Stimulated activated CD8-positive, alpha-beta memory T cell treated with anti-CD3 and anti-CD28 coated beads, Interleukin-4, amount 100 ng/mL, for 48 hours (primary cell): ENCODE measurements at places on chromosomes 12 and 14.

DNA sequence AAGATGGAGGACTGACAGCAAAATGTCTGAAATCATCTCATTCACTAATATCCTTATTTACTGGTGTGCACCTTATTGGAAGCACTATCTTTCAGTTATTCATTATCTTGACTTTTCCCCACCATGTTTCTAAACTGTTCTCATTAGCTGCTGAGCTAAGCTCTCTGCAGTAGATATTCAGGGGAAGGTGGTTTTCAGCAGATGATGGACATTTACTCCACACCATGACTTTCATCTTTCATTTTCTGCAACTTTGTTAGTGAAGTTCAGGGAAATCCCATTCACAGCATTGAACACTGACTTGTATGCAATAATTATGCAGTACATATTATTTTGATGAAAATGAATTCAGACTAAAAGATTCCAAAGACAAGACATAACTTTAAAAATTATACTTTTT, 373.6 kb upstream of the FLRT2 start:
- DNase-seq: no peak

DNA sequence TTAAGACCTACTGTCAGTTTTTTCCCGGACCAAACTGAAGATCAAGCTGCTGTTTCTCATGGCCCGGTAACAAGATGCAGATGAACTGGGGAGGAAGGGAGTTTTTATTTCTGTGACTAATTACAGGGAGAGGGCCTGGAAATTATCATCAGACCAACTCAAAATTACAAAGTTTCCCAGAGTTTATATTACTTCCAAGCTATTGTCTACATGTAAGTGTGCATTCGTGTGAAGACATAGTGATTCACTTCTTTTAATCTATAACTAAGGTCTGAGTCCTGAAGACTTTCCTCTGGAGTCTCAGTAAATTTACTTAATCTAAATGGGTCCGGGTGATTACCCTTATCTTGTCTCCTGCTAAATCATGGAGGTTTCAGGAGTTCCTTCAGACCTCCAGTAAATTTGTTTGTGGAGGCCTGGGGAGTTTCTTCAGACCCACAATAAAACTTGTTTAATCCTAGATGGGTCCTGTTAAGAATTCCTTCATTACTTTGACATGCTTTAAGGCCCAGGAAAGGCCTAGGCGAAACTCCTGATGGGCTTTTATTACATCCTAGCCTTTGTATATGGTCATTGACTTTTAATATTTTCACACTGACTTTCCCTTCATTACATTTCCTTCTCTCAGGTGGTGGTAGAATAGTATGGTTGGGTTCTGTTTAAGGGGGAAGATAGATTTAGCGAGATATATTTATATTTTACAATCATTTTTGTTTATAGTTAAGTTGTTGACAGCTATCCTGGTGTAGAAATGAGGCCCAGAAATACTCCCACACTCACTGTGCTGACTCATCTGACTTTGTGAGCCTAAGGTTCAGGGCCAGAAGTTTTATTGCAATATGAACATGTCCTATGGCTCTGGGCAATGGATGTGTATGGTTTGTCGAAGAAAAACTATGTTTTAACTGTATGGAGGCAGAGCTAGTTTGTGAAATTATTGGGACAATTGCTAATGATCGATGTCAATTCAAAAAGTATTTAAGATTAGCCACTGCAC, 627.0 kb upstream of the FBXO33 start:
- no peak for DNase-seq

DNA sequence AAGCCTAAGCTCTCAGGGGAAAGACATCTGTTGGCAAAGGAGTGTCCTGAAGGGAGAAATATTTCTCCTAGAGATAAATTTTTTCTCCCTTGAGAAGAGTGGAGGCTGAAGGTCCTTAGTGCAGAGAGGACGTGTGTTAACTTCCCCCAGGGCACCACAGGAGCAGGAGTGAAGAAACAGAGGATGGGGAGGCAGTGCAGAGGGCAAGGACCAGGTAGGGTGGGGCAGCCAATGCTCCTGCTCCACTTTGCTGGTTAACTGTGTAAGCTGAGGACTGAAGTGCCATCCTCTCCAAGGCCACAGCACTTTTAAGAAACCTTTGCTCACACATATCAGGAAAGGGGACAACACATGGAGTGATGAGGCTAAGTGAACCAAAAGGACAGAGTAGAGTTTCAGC, 4.0 kb downstream of the L3HYPDH start:
- DNase-seq: no peak

DNA sequence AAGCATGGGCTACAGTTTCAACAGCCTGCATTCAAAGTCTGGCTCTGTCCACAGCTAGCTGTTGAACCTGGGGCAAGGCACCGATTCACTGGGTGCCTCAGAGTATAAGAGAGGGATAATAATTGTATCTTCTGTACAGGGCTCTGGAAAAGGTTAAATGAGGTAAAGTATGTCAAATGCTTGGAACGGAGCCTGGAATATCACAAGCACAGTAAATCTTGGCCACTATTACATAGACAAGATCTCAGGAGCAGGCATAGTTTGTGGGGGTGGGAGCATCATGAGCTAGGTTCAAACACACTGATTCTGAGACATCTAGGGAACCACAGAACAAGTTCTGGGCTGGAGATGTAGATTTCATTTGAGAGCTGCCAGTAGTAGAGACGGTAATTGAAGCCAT, 203.7 kb upstream of the NUDT4 start:
- DNase-seq: no peak

- DNase-seq: no peak
Measured at GRCh38 chr14:62123961-62124360, 361.7 kb downstream of the SNAPC1 start.

GRCh38 chr12:15152456-15152855, 68.8 kb downstream of the RERG start:
- no peak for DNase-seq

DNA sequence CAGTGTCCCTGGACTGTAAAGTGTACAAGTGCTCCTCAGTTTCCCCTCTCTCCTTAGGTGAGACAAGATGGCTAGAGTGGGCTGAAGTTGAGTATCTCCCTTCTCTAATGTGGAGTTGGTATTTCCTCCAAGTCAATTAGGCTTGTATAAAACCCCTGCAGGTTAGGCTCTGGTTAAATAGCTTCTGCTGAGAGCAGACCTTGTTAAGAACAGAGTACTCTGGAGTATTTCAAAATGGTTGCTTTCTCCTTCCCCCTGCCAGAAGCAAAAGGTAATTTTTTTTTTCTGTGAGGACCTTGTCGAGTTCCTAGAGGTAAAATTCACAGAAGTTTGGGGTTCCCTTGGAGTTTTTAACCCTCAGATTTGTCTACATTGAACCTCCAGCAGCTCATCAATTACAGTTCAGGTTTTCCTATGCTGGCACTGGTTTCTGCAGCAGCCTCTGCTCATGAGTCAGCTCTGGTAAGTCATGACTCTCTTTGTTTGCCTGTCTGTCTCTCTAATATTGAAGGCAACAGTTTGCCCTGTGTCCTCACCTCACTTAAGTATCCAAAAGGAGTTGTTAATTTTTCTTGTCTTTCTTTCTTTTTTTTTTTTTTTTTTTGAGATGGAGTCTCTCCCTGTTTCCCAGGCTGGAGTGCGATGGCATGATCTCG, 27.8 kb upstream of the GLIPR1 start:
- no peak for DNase-seq

GRCh38 chr12:65685514-65685913, 138.8 kb upstream of the HMGA2 start:
- no peak for DNase-seq

DNA sequence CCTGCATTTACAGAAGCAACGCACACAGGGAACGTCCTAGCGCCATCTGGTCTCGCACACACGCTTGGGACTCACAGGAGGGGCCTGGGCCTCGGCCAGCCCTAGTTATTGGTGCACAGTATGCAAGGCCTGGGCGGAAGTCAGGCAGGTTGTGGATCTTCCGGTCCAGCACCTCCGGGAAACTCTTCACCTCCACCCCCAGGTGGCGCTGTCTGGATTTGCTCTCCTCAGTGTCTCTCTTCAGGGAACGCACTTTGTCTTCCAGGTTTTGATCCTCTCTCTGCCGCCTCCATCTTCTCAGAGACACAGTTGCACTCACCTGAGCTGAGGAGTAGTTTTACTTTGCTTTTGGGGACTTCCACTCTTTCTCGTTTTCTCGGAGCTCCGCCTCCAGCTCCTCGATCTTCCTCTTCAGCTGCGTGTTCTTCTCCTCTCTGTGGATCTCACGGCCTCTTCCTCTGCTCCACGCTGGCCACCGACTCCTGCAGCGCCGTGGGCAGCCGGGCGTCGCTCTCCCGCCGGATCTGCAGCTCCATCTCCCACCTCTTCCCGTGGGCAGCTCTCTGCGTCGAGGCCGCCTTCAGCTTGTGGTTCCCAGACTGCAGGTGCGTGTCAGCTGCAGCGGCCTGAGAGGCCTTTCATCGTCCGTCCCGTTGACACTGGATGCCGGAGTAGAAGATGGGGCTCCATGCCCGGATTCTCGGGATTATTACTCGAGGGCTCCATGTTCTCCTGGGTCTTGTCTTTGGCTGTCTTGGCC, 933.8 kb downstream of the TMEM121 start:
- peak; percentile 80 for DNase-seq

DNA sequence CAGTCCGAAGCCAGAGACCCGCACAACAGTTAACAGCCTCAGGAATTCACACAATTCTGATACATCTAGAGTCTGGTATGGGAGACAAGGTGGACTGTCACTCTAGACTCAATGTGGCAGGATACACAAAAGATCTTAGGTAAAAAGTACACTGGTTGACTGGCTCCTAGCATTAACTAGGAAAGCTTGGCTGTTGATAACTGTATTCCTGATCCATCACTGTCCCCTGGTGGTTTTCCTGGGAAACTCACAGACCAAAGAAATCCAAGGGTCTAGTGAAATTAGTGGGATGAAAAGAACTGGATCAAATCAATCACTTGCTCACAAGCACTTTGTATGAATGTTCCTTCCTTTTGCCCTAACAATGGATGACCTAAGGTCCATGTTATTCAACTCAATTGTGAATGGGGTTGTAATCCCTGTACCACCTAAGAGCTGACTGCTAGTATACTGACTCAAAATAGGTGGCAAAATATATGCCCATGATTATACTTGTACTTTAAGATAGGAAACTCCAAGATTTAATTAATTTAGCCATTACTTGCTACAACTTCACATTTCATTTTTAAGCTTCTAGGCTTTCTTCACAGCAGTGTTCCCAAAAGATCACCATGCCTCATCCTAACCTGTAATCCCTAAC, 14.0 kb downstream of the NPC2 start:
- DNase-seq: no peak

DNA sequence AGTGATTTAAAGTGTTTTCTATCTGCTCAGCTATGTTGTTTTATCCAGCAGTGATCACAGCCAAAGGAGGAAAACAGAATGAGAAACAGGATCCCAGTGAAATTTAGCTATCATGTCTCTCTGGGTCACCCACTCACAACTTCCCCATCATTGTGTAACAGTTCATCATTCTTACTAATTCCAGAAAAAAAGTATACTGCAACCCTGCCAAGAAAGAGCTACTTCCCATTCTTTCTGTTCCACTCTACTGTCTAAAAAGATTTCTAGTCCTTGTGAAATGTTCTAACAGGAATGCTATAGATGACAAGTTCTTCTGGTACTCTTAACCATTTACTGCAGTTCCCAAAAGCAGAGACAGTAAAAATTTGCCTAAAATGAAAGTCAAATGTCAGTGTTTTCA, 39.2 kb upstream of the CD163 start:
- no peak for DNase-seq

GRCh38 chr12:93740751-93741150, 63.6 kb downstream of the CRADD start:
- no peak for DNase-seq

DNA sequence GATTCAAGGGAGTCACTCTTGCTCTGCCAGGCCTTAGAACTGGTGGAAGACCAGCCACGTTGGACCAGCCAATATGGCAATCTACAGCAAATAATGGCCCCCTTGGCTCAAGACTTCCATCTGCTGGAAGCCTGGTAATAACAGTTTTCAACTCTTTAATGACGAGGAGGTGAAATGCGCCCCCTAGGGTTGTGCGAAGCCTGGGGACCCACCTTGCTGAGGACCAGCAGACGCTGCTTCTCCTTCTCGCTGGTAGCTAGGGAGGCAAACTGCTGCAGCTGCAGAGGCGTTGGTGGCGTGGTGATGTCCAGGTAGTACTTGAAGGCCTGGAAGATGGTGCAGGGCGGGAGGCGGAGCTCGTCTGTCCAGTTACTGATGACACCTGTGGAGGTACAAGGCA, 41.5 kb upstream of the FBXO21 start:
- DNase-seq: no peak

DNA sequence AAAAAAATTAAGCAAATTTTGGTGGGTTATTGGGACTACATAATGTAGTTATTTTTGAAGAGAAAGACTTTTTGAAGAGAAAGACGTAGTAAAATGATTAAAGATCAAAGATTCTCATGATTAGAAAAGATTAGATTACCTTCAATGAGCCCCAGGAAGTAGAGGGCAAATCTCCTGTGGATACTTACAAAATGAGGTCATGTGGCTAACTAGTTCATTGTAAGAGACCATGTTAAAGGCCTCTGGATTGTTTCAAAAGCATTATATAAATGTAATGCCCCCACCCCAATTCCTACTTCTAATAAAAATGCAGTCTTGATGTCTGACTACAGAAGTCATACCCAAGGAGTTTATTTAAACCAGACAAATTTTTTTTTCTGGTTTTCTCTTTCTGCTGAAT, 93.3 kb downstream of the ERGIC2 start:
- no peak for DNase-seq

DNA sequence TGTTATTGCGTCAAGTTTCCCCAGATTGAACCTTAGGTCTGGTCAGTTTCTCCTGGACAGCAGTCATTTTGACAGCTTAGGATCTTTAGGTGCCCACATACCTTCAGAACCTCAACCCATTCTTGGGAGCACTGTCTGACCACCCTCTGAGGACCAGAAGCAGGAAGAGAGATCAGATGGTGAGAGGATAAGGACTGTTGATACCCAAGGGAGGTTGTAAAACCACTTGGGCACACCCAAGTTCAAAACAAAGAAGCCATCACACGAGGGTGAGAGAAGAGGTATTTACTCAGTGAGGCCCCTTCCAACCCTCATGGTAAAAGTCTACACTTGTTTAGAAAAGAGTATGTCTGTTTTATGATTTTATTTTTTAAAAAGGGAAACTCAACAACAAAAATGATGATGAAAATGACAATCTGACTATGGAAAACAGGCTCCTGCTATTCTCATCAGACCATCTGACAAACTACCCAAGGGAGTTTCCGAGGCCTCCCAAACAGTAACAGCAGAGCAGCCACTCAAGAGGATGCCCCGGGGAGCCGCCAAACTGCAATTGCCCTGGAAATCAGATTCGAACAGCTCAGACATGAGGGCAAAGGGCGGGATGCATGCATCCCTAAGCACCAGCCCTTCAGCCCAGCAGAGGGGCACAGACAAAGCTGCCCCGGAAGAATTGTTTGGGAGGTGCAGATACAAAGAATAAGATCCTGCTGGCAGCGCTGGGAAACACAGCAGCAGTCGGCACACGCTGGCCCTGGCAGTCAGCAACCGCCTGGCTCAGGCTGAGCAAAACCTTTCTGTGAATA, 162.6 kb upstream of the PLEKHG7 start:
- no peak for DNase-seq
